ENCODE measurements at places on chromosomes 16 and 17.

GRCh38 chr16:15996432-15997109, 47.2 kb downstream of the ABCC1 start:
- H3K4me1 ChIP-seq = peaks cover 76% of the 10 kb centered on the region
- H3K36me3 ChIP-seq = peaks cover 22% of the 10 kb centered on the region
- peak overlapping the region; percentile 47 for H3K4me3 ChIP-seq
- H3K27me3 ChIP-seq = no peaks in the 10 kb centered on the region
- peak overlapping the region; percentile 95 for H3K27ac ChIP-seq

- peaks cover 14% of the 10 kb centered on the region for H3K27me3 ChIP-seq
- H3K4me1 ChIP-seq = no peaks in the 10 kb centered on the region
- H3K4me3 ChIP-seq = no peak overlapping the region
- peak; percentile 20 for DNase-seq
These were observed 1.5 kb downstream of the CASKIN1 start for GRCh38 chr16:2194852-2195321.

DNA sequence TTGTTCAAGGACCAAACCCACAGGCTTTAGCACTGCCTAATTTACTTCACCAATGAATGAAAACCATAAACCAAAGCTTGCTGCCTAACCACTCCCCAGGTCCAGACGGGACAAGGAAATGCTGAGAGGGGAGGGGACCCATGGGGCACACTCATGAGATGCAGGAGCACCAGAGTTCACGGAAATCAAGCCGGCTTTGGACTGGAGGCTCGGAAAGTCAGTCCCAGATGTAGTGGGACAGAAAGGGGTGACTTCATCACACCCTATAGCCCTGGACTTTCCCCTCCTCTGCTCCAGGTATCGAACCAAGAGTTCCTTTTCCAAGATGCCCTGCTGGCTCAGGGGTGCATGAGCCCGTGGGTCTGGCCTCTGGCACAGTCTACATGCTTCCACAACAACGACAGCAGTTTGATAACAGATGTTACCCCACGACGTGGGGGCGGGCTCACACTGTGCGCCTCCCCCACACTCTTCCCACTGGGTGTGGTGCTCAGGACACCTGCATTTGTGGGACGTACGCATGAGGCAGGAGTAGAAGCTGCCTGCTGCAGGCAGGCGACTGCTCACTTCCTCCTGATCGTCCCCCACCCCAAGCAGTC, 63.2 kb downstream of the AMFR start:
- peaks cover 16% of the 10 kb centered on the region for H3K36me3 ChIP-seq
- no peak for DNase-seq
- H3K4me1 ChIP-seq = peaks cover 18% of the 10 kb centered on the region
- H3K27ac ChIP-seq = no peak overlapping the region
- H3K4me3 ChIP-seq = no peak overlapping the region

GRCh38 chr16:22664561-22664997, 149.4 kb upstream of the HS3ST2 start:
- peaks cover 4% of the 10 kb centered on the region for H3K27me3 ChIP-seq
- H3K27ac ChIP-seq = no peak overlapping the region
- no peak for DNase-seq
- no peaks in the 10 kb centered on the region for H3K4me1 ChIP-seq
- no peak overlapping the region for H3K4me3 ChIP-seq

DNA sequence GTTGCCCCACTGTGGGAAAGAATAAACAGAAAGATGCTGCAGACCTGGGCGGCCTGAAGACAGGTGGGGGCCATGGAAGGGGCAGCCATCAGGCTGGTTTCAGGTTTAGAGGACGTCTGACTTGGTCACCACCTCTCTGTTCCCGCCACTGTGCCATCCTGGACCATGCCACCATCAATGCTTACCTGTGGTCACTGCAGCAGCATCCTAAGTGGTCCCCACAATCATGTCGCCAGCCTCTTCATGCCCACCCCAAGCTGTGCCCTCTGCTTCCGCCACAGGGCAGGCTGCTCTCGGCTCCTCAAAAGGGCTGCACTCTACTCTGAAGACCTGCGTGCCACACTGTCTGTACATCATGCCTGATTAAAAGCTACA, 10.4 kb downstream of the SMIM5 start:
- no peaks in the 10 kb centered on the region for H3K36me3 ChIP-seq
- DNase-seq = no peak
- no peaks in the 10 kb centered on the region for H3K27me3 ChIP-seq
- H3K4me1 ChIP-seq = no peaks in the 10 kb centered on the region
- H3K4me3 ChIP-seq = no peak overlapping the region

GRCh38 chr17:13266606-13267005, 248.8 kb upstream of the ELAC2 start:
- peak; percentile 64 for DNase-seq
- H3K36me3 ChIP-seq = no peaks in the 10 kb centered on the region
- H3K27me3 ChIP-seq = peaks cover 18% of the 10 kb centered on the region
- H3K4me1 ChIP-seq = peaks cover 46% of the 10 kb centered on the region
